ENCODE measurements at places on chromosomes 7 and 10. TPM values are rescaled to one million over a fixed set of nuclear protein-coding genes. Genes with fewer than 3 reads are reported as not detected.

DNA sequence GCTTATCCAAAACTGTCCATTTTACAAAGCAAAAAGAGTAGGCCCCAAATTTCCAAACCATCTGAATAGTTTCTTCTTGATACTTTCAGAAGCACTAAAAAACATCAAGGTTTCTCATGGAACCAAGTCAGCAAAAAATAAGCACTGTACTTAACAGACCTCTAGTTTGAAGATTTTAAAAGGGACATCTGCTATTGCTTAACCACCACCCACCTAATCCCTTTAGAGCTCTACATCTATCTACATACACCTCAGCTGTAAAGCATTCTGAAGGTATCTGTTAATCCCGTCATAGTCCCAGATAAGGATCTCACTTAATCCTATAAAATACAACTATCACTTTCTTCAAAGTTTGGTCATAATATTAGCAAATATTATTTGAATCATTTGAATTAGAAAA is 72.3 kb downstream of the HIBADH start:
- DNase-seq = no peak

DNA sequence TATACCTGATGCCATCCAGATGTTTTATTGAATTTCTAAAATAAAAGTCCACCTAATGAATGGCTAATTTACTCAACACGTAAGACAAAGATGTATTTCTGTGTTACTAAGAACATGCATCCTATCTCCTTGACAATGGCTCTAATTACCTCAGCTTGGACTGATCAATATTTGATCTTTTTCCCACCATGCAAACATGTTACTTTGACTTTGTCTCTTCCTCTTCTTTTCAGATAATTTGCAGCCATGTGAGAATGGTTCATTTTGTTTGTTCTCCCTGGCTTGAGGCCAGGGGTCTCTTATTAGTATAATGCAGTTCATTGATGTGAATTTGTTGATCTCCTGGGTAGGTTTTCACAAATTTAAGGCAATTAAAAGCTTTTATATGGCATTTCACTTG is 302.1 kb downstream of the ADK start:
- no peak for DNase-seq

- DNase-seq = no peak
Observed at GRCh38 chr10:111076191-111076681, 593 bp upstream of the ADRA2A start.

DNA sequence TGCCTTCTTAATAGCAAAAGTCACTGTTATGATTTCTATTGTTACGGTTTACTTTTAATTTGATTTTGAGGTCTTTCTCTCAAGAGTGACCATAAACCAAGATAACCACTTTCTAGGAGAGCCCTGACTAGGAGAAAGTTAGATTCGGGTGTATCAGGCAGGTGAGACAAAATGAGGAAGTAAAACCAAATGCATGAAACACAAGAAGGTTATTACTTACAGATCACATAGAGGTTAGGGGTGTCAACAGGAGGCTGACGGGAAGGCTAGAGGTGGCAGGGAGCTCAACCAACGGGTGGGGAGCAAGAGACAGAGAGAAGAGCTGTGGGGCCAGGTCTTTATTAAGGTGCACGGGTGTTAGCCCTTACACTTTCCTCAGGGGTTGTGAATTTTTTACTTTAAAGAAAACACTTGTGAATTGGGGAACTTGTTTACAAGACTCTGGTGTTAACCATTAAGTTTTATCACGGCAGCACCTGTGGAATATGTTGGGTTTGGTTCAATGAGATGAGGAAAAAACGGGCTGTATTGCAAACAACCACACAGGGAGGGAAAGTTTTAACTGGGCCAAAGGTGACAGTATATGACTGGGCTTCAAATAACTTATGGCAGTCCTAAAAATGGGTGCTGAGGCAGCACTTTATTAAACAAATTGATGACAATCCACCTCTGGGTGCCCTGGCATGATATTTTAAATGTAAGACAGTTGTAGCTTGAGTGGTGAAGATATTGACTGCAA is 154.9 kb downstream of the SDHAF3 start:
- no peak for DNase-seq

DNA sequence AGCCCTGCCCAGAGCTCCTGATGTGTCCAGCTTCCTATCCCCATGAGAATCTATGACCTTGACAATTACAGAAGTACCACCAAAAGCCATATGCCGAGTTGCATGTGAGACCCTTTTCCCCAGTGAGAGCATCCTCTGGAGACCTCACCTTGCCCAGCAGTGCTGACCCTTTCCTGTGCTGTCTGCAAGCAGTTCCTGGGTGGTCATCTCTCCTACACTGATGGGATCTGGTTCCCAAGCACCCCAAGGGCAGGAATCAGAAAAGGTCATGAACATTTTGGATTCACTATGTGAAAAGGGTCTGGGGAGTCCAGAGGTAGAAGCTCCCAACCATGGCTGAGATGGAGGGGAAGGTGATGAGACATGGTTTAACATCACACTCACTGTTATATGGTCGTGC is 18.2 kb downstream of the SFTPD start:
- no peak for DNase-seq

HTRA1 gene
- polyA plus RNA-seq = 412 TPM

JAKMIP3 gene
- polyA plus RNA-seq = 0.06 TPM

DNA sequence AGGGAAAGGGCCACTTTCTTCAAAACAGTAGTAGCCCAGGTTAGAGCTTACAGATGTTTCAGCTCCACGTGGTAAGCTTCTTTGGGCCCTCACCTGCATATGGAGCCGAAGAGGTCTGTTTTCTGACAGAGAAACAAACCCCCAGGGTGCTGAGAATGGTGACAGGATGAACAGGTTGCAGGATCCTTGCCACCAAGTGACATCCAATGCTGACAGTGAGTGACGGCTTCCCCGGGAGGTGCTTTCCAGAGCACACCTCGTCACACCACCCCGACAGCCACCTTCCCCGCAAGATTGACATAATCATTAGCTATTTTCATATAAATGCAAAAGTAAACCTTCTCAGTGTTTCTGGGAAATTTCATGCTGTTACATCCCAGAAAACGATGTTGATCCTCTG is 109.3 kb upstream of the BTBD16 start:
- DNase-seq = no peak

Data from keratinocyte (primary cell).